ENCODE measurements at places on chromosomes 7 and 10.

GRCh38 chr10:6069081-6069931 is 7.1 kb upstream of the IL2RA start:
- DNase-seq: no peak

- DNase-seq: peak; percentile 43
Measured at GRCh38 chr10:391847-392704, 256.8 kb downstream of the ZMYND11 start.

GRCh38 chr10:20372748-20373147 is 524.4 kb downstream of the NEBL start:
- DNase-seq: no peak

- no peak for DNase-seq
Measured at GRCh38 chr7:150986099-150986512, 4.7 kb upstream of the NOS3 start.

- DNase-seq: no peak
Measured at GRCh38 chr7:32890010-32890792, 1.4 kb downstream of the KBTBD2 start.

Measured in type B pancreatic cell (in vitro differentiated cells).